ENCODE measurements at places on chromosomes 2 and 18.

DNA sequence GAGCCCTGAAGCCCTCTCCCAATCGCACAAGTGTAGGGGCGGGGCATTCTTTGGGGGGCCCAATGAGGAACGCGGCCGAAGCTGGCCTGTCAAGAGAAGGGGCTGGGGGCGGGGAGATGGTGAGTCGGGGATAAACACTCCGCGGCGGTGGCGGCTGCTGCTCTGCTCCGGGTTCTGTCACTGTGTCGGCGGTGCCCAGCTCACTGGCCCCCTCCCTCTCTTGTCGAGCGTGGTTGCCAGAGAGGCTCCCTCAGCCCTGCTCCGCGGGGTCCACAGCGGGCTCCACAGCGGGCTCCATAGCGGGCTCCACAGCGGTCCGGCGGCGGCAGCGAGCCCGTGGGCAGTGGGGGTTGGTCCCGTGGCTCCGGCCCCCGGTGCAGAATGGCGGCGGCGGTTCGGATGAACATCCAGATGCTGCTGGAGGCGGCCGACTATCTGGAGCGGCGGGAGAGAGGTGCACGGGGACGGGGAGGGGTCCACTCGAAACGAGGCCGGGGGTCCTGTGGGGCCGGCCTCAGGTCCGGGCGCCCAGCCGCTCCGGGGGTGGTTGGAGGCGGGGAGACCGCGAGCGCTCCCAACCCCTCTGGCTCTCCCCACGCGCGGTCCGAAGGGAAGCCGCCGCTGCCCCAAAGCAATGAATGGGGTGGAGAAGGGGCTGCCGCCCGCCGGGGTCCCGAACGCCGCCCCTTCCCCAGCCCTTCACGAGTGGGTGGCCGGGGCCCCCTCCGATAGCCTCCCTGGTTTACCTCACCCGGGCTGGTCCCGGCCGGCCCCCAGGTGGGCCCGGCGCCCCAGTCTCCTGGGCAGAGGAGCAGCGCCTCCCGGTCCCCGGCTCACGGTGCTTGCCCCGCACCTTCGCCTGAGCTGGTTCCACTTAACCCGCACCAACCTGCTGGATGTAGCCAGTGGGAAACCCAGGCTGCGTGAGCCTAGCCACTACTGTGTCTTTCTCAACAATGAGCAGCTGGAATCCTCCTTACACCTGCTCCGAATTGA is at the start of gene MXD1:
TSS of gene MXD1 (plus strand) at position 160 of the 996 bp plus-strand sequence. CDS start at position 382, 222 bp downstream.
- no peak for DNase-seq

GRCh38 chr2:63614983-63615945 is 26.5 kb downstream of the MDH1 start:
- DNase-seq = no peak

DNA sequence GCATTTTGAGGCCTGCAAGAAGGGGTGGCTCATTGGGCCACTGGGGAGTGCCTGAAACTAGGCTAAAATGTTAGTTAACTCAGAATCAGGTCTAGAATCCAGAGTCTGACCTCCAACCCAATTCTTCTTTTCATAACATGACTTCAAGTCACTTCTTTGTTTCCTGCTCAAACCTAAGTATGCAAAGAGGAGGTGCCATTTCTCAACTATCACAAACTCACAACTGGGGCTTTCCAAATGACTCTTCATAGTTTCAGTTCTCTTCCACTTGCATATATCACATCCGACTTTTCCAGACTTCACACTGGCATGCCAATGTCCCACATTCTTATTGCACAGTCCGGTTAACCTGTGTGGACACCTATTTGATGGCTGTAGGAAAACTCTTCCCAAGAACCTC is 211.6 kb downstream of the TCF4 start:
- DNase-seq = peak; percentile 43

DNA sequence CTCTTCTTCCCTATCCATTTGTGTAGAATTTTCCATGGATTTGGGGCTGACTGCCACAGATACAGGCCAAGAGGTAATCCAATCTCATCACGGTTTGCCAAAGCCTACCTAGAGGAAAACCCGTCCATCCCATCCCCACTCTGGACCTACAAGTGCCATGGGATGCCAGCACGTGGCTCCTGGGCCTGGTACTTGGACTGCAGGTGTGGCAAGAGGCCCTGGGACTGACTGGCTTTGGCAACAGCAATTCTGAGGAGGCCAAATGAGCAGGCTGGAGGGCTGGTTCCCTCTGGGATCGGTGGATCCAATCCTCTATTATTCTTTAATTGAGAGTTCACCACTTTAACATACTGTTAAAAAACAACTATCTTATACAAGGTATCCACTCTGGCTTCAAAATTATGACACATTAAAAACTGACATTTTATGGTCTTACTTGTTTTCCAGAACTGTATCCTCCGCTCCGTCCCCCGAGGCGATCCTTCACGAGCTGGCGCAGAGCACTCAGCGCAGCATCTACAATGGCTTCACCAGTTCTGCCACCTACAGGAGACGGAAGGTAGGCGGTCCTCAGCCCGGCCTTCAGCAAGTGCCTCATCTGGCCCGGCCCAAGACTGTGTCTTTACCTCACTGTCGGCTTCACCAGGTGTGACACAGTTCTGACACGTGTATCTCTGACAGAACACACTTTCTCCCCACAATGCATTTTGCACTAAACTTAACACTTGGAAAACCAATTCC is 19.8 kb downstream of the PDIA6 start:
- no peak for DNase-seq

DNA sequence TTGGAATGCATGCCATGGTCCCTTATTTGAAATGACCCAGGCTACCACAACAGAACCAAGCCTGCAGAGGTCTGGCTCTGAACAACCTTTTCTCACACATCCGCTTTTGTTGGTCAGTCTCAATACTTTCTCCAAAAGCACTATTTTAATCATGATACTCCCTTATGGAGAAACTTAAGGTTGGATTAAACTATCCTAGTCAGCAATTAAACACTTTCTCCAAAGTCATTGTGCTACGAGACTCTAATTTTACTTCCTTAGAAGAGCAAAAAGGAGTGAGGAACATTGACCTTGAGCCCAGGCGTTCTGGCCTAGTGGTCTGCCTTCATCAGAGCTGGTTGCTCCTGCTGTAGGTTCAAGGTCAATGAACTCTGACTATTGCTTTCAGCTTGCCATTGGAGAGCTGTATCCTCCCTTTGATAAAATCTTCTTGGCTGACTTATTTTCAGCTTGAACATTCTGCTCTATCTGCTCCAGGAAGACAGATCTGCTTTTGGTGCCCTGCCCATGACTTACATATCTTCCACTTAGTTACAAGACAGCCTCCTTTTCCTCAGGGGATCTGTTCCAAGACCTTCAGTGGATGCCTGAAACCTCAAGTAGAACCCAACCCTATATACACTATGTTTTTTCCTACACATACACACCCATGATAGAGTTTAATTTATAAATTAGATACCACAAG is 91.2 kb downstream of the NCKAP5 start:
- no peak for DNase-seq

DNA sequence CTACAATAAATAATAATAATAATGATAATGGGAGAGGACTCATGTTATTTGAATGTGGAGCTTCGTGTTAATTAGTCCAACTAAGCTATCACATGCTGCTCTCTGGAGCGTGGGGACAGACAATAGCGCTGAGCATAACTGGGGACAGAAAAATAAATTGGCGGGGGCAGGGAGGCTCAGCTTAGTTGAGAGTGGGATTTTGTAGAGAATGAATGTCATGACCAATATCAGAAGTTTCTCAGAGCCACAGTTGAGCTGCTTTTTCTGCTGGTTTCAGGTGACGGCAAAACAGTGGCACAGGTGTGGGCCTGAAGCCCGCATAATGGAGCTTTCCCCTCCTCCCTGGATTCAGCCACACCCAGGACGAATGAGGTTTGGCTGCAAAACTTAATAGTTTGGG is 111.1 kb upstream of the CAB39 start:
- DNase-seq = peak; percentile 89

DNA sequence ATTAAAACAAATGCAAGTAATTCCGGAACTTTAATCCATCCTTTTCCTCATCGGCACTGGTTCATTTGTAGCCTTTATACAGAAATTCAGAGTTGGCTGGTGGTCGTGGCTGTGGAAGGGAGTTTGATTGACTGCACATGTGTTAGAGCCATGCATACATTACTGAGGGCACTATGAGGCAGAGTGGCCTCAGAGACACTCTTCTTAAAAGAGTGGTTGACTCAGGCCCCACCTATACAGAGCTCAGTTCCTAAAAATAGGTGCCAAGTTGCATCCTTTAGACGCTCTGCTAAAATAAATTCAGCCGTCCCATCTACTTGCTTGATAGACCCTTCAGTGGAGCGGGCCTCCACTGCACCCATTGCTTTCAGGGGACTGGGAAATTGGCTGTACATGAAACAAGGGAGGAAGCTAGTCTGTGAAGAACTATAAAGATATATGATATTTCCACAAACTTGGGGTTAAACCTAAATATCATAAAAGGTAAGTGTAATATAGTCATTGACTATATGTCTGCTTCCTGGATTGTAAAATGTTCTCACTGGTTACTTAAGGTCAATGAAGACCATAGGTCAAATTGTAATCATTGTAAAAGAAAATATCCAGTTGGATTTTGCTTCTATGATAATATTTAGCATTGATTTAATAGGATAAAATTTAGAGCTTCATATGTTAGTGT is 298.9 kb downstream of the XIRP2 start:
- no peak for DNase-seq

DNA sequence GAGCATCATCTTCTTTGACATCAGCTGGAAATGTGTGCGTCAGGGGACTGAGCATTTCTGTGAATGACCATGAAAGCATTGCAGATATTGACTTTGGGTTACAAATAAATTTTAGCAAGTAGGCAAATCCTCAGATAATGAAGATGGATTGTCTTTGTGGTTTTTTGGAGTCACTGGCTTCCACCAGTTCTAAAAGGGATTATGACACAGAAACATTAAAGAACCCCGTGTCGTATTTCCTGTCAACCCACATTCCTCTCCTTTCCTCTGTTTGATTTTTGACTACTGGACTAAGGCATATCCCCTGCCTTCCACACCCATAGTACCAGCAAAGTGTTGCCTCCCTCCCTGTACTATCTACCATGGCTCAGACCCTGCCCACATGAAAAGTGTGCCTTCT is 268.1 kb downstream of the MYO3B start:
- DNase-seq = no peak

DNA sequence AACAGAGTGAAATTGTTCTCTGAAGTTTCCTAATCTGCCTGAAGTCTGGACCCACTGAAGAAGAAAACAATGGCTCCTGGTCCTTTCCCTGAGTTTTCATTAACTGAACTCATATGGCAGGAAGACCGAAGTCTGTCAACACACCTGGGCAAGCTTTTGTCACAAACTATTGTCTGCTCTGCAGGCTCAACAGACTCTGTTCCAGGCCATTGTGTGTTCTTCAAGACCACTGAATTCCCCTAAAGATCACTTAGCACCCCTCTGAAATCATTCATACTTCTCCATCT is 6.6 kb upstream of the TMEM37 start:
- DNase-seq = no peak
